Hepatocyte (in vitro differentiated cells): ENCODE measurements at places on chromosomes 2 and 18. TPM values are rescaled to one million over a fixed set of nuclear protein-coding genes. Genes with fewer than 3 reads are reported as not detected.

Gene MALL
- 40.1 and 55.7 TPM in 2 replicates for polyA plus RNA-seq

Gene CDKL4
- polyA plus RNA-seq = 0.22 and 0.35 TPM in 2 replicates

Gene POTEJ
- polyA plus RNA-seq = not detected in 2 replicates

Gene PROM2
- polyA plus RNA-seq = 2.1 and 2.6 TPM in 2 replicates

Gene CIAO1
- 66.9 and 71.2 TPM in 2 replicates for polyA plus RNA-seq

Gene COL6A3
- polyA plus RNA-seq = 70.7 and 80.7 TPM in 2 replicates

Gene LRP2
- polyA plus RNA-seq = 8.1 and 9.7 TPM in 2 replicates

Gene GRP
- polyA plus RNA-seq = 0.71 and 2.2 TPM in 2 replicates

Gene EIF5B
- 18.3 and 24.8 TPM in 2 replicates for polyA plus RNA-seq

Gene FEV
- 0.58 and 2.1 TPM in 2 replicates for polyA plus RNA-seq

Gene MLPH
- polyA plus RNA-seq = 5.6 and 6.7 TPM in 2 replicates

Gene UBE2F
- polyA plus RNA-seq = 60.1 and 66.7 TPM in 2 replicates

Gene MOCOS
- polyA plus RNA-seq = 3.1 and 6.0 TPM in 2 replicates

Gene TYMS
- polyA plus RNA-seq = 39.8 and 49.1 TPM in 2 replicates

Gene TMEM247
- polyA plus RNA-seq = not detected in 2 replicates

Gene GBX2
- 0.45 TPM in 1 of 2 replicates, not detected in the other for polyA plus RNA-seq

Gene MEMO1
- 35.1 and 43.9 TPM in 2 replicates for polyA plus RNA-seq

Gene SULT1C4
- 14.8 and 17.3 TPM in 2 replicates for polyA plus RNA-seq

Gene ALK
- polyA plus RNA-seq = 0.06 and 0.16 TPM in 2 replicates

Gene ACKR3
- polyA plus RNA-seq = 58.9 and 61.4 TPM in 2 replicates

Gene UGT1A3
- not detected in 2 replicates for polyA plus RNA-seq

Gene CPLX4
- not detected in 2 replicates for polyA plus RNA-seq

Gene WNT10A
- polyA plus RNA-seq = 1.9 and 5.7 TPM in 2 replicates

Gene STEAP3
- polyA plus RNA-seq = 7.1 and 12.0 TPM in 2 replicates

Gene GPATCH11
- polyA plus RNA-seq = 2.8 and 3.1 TPM in 2 replicates

Gene LONRF2
- polyA plus RNA-seq = 0.69 and 1.6 TPM in 2 replicates

Gene NPAS2
- 14.7 and 16.8 TPM in 2 replicates for polyA plus RNA-seq

Gene RNASEH1
- polyA plus RNA-seq = 25.6 and 26.9 TPM in 2 replicates

Gene MALT1
- polyA plus RNA-seq = 9.7 and 14.9 TPM in 2 replicates

Gene DDX1
- 76.2 and 82.6 TPM in 2 replicates for polyA plus RNA-seq

Gene CD28
- polyA plus RNA-seq = not detected in 2 replicates

Gene STARD6
- polyA plus RNA-seq = 0.18 and 0.81 TPM in 2 replicates

Gene CFAP221
- polyA plus RNA-seq = 3.3 and 3.5 TPM in 2 replicates

Gene TFCP2L1
- polyA plus RNA-seq = 0.99 and 1.1 TPM in 2 replicates

Gene SCN3A
- 2.4 and 3.0 TPM in 2 replicates for polyA plus RNA-seq

Gene CRYBA2
- polyA plus RNA-seq = not detected in 2 replicates

Gene MCM6
- 8.3 and 13.7 TPM in 2 replicates for polyA plus RNA-seq

Gene EIF2AK2
- 22.2 and 27.8 TPM in 2 replicates for polyA plus RNA-seq

Gene AFF3
- polyA plus RNA-seq = 5.9 and 7.8 TPM in 2 replicates

Gene FZD7
- 13.4 and 15.4 TPM in 2 replicates for polyA plus RNA-seq

Gene SOX11
- polyA plus RNA-seq = 2.5 and 3.0 TPM in 2 replicates

Gene TANC1
- 8.3 and 8.9 TPM in 2 replicates for polyA plus RNA-seq

Gene IL1B
- 1.2 and 2.4 TPM in 2 replicates for polyA plus RNA-seq

Gene NUP35
- polyA plus RNA-seq = 14.4 and 15.7 TPM in 2 replicates

Gene CHRND
- polyA plus RNA-seq = not detected in 2 replicates

Gene ZBTB7C
- 0.70 and 1.1 TPM in 2 replicates for polyA plus RNA-seq

Gene PRSS56
- polyA plus RNA-seq = not detected in 2 replicates

Gene SERPINB11
- not detected in 2 replicates for polyA plus RNA-seq

Gene DNAJB2
- 19.4 and 20.1 TPM in 2 replicates for polyA plus RNA-seq

Gene SLC9A4
- 1.0 and 1.6 TPM in 2 replicates for polyA plus RNA-seq

Gene C1QL2
- 9.9 and 12.9 TPM in 2 replicates for polyA plus RNA-seq

Gene CYP1B1
- polyA plus RNA-seq = 32.7 and 38.5 TPM in 2 replicates

Gene TDRD15
- not detected in 2 replicates for polyA plus RNA-seq

Gene RPE
- 25.8 and 31.8 TPM in 2 replicates for polyA plus RNA-seq

Gene CCDC150
- polyA plus RNA-seq = 5.5 and 6.6 TPM in 2 replicates

Gene UGT1A4
- not detected in 2 replicates for polyA plus RNA-seq

Gene CYP27A1
- 35.9 and 44.8 TPM in 2 replicates for polyA plus RNA-seq

Gene AQP12B
- polyA plus RNA-seq = 0.38 and 0.53 TPM in 2 replicates

Gene CNTNAP5
- 0.28 and 0.41 TPM in 2 replicates for polyA plus RNA-seq

Gene GALNT3
- polyA plus RNA-seq = 15.8 and 21.5 TPM in 2 replicates
